ENCODE measurements at places on chromosomes 6 and 20.
A peak's percentile ranks its signal among the peaks of the same experiment; 100 is the strongest.

- no peak for DNase-seq
These were observed 43.3 kb downstream of the VAPB start for GRCh38 chr20:58432186-58432954.

- no peak for DNase-seq
These were observed 5.3 kb downstream of the DCBLD1 start for GRCh38 chr6:117487821-117488220.

- no peak for DNase-seq
These were observed 63.7 kb downstream of the GPX5 start for GRCh38 chr6:28589234-28589956.

- no peak for DNase-seq
These were observed 143.0 kb downstream of the TTLL2 start for GRCh38 chr6:167467793-167468431.

DNA sequence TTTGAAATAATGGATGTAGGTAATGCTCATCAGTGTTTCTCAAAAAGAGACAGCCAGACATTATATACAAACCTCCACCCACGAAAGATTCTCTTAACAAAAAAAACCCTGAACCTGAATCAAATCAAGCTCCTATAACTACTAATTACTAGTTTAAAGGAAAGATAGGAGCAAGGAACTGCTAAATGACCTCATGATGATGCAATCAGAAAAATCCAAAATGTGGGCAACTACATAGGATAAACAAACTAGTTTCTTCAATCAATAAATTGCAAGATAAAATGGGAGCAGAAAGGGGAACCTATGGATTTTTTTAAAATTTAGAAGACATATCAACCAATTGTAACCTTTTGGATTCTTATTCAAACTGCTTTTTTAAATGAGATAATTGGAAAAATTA, 43.2 kb upstream of the TMEM30A start:
- no peak for DNase-seq

DNA sequence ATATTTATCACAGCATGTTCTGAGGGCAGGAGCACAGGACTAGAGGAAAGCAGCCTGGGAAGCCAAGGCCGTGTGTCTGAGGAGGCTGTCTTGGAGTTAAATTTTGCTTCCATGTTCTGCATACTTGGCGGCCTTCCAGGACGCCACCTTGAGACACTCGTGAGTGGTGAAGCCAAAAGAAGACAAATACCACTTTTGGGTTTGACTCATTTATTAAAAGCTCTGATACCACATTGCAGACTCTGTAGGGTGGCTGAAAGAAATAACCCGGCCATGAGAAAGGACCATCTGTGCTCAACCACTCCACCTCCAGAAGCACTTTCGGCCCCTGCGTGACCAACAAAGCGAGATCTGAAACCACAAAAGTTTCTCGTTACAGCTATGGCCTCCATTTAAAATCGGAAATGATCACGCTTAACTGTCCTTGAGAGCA, 120.0 kb downstream of the TMEM242 start:
- DNase-seq = no peak

GRCh38 chr6:43823879-43824702, 54.1 kb downstream of the VEGFA start:
- no peak for DNase-seq

DNA sequence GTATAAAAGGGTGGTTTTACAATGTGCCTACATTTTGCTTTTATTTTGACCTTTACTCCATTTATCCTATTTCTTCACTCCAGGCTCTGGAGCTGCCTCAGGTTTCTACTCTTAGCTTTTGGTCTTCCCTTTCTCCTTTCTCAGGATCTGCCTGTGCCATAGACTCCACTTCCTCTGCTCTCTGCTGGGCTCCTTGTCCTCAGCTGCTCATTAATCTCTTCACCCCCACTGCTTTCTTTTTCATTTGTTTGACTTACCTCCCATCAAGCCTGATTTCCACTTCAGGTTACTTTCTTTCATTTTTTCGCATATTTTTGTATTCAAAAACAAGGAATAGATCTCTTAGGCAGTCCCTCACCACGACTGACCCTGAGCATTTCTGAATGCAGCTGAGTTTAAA, 106.8 kb downstream of the COL19A1 start:
- DNase-seq = no peak

DNA sequence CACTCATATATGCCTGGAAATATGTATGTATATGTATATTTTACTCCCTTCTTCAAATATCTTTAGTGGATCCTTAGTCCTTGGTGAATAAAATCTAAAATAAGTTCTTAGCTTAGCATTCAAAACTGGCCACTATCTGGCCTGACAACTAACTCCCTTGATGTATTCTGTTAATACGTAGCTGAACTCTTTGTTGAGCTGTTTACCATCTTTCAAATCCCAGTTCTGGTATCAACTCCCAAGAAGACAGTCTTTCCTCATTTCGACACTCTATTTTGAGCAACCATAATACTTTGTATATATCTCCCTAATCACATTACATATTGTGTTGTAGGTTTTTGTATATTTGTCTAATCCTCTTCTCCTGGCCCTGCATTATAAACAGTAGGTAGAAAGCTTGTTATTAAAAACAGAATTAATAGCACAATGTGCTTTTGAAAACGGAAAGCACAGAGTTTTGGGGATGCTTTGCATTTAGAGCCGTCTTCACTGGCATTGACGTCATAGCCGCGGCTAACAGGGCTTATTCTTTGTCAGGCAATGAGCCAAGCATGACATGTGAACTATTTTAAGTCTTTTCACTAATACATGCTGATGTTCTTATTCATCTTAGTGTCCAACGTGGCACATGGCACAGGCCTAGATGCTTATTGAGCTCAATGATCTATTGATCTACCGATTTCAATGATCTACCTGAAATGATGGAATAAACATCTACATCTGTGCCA, 47.2 kb upstream of the CCN2 start:
- DNase-seq = no peak

DNA sequence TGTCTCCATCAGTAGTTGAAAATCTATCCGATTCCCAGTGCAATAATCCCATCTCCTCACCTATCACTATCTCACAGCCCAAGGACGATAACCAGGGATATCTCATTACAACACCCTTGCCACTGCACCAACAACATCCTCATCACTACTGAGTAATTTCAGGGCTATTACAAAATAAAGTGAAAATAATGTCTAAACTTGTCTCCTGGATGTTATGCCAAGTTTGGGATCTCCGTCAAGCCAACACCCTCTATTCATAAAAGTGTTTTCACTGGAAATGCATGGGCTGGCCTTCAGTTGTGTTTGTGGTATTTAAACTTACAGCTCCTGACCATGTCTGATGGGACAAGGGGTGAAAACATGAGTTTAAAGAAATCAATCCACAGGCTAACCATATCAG, 42.0 kb upstream of the STMND1 start:
- DNase-seq = no peak

DNA sequence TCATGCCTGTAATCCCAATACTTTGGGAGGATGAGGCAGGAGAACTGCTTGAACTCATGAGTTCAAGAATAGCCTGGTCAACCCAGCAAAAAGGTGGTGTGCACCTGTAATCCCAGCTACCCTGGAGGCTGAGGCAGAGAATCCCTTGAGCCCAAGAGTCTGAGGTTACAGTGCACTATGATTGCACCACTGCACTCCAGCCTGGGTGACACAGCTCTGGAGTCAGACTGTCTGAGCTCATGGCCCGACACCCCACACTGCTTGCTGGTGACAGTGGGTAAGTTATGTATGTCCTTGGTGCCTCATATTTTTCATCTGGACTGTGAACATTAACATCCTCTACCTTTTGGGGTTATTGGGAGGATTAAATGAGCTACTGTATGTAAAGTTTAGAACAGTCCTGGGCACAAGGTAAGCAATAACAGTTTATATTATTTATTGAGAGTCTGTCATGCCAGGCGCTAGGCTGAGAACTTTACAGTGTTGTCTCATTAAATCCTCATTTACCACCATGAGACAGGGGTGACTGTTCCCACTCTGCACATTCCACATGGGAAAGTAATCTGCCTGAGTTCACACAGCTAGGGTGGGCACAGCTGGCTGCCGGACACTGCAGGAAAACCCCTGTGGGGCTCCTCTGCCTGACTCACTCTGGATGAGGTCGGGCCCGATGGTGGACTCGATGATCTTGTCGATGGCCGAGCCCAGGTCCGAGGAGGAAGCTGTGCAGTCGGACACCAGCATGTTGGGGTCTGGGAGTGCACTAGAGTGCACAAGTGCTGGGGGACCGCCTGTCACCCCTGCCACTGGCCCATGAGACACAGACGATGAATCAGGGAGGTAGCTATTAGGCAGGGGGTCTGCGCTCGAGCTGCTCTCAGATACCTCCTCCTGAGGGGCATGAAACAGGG, 2.9 kb downstream of the ZNF335 start:
- DNase-seq = no peak

DNA sequence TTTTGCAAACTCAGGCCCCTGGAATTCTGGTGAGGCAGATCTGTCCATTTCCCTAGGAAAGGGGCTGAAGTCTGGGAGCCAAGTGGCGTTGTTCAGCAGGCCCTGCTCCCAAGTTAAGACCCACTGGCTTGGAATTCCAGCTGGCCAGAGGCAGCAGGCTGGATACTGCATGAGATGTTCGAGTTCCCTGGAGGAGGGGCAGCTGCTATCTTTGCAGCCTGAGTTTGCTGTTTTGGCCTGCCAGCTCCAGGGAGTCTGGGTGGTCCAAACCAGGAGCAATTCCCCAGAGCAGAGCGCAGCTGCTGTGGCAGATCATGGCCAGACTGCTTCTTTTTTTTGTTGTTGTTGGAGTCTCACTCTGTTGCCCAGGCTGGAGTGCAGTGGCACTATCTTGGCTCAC, 18.2 kb upstream of the PGK2 start:
- no peak for DNase-seq

DNA sequence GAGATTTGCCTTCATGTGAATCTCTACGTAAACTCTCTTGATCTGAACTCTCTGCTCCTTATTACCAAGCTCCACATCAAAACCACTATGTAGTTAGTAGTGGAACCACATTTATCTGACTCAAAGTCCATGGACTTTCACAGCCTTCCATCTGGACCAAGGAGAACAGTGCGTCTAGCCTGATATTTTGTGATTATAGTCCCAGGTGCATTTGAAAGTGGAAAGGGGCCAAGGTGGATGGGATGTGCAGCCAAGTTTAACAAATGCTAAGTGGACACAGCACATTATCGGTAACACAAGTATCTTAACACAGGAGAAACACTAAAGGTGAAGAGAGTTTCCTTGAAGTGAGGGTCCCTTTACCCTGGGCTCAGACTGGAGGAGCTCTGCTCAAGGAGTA, 281.2 kb upstream of the SGK1 start:
- DNase-seq = no peak

GRCh38 chr20:24590178-24590982, 121.0 kb downstream of the SYNDIG1 start:
- DNase-seq = no peak

DNA sequence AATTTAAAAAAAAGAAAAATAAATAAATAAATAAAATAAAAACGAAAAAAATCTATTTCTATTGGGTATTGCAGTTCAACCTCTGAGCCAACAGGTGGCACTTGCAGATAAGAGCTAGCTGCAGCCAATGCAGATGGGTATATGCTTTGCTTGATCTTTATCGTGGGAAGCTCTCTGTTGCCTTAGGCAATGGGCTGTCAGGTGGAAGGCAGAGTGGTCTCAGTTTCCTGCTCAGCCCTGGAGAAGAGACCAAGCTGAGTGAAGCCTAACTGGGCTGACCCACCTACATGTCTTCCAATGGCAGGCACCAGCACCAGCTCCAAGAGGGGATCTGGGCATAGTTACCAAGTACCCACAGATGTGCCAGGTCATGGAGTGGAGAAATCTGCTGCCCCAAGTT, 95.0 kb downstream of the AK9 start:
- DNase-seq = no peak

DNA sequence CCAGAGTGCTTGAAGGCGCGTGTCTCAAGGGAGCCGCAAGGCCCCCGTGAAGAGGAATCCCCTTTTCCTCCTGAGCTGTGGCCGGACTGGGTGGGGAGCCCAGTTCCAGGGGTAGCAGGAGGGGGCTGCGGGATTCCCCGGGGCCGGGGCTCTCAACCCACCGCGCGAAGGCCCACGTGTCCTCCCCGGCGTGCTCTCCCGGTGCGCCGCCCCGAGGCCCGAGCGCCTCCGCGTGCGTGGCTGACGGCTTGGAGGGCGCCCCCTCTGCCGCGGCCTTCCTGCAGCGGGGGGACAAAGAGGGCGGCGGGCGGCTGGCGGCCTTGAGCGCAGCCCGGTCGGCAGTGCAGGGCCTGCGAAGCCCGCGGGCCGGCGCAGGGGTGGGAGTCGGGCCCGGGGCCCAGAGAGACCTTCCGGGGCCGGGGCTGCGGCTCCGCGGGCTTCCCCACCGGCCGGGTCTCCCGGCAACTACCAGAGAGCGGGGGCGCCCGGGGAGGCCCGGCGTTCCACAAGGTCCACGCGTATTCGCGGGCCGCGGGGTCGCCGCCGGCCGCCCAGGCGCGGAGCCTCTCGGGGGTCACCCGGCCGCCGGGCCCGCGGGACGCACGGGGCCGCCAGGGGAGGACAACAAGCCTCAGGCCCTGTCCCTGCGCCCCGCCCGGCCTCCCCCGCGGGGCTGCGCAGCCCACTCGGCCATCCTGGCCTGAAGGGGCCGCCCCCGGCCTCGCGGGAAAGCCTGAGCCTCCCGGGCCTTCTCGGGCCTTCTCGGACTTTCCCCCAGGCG, at the start of gene FAM217A:
TSS of gene FAM217A (minus strand) at position 447 of the 781 bp plus-strand sequence. CDS start 1,723 bp downstream, outside the sequence.
- peak; percentile 12 for DNase-seq

DNA sequence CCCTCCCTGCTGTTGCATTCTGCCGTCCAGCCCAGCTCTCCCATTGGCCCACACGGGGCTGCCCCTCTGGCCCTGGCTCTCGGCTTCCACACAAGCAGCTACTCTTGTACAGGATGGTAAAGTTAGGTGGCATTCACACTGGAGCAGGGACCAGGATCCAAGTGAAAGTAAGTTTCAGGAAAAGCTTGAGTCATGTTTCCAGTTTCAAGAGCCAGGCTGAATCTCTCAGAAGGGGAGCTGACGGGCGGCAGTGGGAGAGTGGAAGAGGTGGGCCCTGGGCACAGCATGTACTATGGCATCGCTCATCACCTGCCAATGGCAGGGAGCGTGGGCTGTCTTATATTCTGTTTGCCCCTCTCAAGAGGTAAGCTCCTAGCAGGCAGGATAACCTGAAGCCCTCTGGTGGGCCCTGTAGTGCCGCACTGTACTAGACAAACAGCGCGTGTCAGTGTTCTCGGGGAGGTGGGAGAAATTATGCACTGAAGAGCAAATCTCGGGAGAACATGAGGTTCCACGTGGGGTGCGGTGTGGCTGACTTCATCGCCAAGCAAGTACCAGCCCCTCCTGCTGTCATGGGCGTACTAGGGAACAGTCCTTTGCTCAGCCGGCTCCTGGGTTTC, 241.5 kb downstream of the NRN1 start:
- DNase-seq = no peak

DNA sequence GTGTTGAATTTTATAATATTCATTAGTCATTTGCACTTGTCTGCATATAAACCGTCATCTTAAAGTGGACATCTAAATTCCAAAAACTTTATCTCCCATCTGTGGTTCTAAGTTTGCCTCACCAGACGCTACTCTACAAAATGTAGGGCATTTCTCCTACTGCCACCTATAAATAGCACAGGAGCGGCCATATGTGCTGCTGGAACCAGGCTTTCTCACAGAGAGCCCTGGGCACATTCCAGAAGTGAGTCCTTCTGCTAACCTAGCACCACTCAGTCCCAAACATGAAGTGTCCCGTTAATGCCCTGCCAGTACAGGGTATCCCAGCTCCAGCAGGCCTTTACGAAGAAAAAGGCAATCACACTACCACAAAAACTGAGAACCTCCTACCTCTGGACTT, 153.7 kb downstream of the TMEM242 start:
- DNase-seq = no peak

- no peak for DNase-seq
These were observed 111.0 kb downstream of the CD83 start for GRCh38 chr6:14228571-14228970.
